ENCODE measurements at places on chromosomes 6 and 20. TPM values are rescaled to one million over a fixed set of nuclear protein-coding genes. Genes with fewer than 3 reads are reported as not detected.
A peak's percentile ranks its signal among the peaks of the same experiment; 100 is the strongest.

The TINAG gene
- total RNA-seq: 0.21 TPM

The C6orf58 gene
- not detected for total RNA-seq

The JAG1 gene
- total RNA-seq: 31.7 TPM

The ADGRF4 gene
- total RNA-seq: not detected

The SGK2 gene
- 0.35 TPM for total RNA-seq

The PNPLA1 gene
- total RNA-seq: not detected

The CMTR1 gene
- total RNA-seq: 38.0 TPM

The TMEM244 gene
- total RNA-seq: not detected

The MATN4 gene
- not detected for total RNA-seq

The SLC35D3 gene
- not detected for total RNA-seq

The SRMS gene
- not detected for total RNA-seq

The SLC52A3 gene
- total RNA-seq: not detected

The CRYBG1 gene
- 25.0 TPM for total RNA-seq

The PGC gene
- total RNA-seq: not detected

The PHACTR1 gene
- 23.2 TPM for total RNA-seq

The GLP1R gene
- not detected for total RNA-seq

The PTCHD4 gene
- total RNA-seq: 1.9 TPM

The MOG gene
- total RNA-seq: not detected

DNA sequence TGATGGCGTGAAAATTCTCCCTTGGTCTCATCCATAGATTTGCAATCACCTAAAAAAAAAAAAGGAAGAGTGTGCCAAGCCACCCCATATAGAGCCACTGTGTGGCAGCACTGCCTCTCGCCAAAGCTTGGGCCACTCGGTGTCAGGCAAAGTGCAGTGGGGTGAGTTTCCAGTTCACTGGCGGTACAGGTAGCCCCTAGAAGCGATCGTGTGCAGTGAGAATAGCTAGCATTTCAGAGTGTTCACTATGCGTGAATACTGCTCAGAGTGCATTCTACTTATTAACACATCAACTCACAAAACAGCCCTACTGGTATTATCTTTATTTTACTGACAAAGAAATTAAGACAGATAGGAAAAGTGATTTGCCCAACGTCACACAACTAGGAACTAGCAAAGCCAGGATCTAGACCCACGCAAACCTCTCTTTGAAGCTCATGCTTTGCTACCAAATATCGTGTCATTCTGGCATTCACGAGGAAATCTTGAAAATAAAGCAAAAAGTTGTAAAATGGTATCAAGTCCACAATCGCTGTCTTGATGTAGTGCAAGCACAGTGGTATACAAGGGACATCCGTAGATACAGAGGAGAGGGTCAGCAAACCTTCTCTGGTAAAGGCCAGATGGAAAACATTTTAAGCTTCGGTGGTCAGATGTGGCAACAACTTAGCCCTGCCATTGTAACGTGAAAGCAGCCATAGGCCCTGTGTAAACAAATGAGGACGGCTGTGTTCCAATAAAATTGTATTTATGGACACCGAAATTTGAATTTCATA, 10.4 kb upstream of the GCNT2 start:
- DNase-seq: peak; percentile 75

- DNase-seq: no peak
Measured at GRCh38 chr6:27829453-27830211, 82.6 kb downstream of the OR2B2 start.

DNA sequence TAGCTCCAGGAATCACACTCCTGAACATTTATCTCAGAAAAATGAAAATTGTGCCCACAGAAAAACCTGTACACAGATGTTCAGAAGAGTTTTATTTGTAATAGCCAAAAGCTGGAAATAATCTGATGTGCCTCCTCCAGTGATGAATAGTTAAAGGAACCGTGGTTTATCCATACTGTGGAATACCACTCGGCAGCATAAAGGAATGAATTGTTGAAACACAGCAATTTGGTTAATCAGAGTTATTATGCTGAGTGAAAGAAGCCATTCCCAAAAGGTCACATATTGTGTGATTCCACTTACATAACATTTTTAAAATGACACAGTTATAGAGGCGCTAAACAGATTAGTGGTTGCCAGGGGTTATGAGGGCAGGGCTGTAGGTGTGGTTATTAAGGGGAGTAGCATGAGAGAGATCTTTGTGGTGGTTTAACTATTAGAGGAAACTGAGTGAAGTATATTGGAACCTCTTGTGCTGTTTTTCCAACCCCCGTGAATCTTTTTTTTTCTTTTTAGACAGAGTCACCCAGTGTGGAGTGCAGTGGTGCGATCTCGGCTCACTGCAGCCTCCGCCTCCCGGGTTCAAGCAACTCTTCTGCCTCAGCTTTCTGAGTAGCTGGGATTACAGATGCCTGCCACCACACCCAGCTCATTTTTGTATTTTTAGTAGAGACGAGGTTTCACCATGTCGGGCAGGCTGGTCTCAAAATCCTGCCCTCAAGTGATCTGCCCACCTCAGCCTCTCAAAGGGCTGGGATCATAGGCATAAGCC, 26.2 kb downstream of the PSMF1 start:
- no peak for DNase-seq

DNA sequence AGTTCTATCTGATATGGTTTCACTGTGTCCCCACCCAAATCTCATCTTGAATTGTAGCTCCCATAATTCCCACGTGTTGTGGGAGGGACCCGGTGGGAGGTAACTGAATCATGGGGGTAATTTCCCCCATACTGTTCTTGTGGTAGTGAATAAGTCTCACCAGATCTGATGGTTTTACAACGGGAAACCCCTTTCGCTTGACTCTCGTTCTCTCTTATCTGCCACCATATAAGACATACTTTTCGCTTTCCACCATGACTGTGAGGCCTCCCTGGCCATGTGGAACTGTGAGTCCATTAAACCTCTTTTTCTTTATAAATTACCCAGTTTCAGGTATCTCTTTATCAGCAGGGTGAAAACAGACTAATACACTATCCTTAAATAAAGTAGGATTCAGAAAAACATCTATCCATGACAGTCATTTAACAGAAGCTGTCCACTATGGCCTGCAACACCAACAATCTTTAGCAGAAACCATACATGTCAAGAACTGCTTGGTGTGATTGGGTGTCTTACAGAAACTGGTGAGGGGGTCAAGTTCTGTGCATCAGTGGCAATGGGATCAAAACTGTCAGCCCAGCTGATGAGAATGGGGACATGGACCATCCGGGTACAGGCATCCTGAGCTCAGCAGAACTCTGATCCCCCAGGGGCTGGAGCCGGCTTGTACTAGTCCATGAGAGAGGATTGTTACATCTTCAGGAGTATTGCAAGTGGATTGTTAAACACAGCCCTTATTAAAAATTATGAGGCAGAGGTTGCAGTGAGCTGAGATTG, 59.2 kb downstream of the SCML4 start:
- no peak for DNase-seq

- DNase-seq: no peak
Measured at GRCh38 chr6:17494177-17494576, 100.8 kb downstream of the CAP2 start.

DNA sequence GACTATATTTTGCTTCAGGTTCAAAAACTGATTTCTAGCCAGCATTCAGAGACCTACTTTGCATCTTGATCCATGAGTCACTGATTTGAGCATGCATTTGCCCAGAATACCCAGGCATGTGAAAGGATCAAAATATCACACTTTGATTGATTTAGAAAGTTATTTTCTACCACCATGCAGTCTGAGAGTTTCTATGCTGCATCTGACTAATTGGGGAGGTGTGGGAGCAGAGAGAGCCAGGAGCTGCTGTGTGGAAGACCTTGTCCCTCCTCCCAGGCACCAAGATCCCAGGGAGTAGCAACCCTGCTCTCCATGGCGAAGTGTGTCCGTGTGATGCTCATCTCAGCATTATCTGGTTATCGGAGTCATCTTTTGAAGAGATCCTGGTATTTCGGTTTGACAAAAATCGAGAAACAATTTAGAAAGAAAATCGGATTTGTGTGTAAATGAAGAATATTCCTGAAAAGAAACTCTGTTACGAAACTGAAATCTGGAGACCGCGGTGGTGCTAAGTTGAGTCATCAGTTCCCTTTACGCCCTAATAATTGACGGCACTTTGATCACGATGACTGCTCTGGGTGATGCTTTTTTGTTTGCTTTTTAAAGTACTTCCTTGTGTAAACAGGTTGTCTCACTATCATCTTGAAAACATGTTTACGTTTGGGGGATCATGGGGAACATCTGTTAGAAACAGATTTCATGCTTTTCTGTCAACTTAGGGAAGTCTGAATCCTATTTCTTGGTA, 193.4 kb downstream of the BACH2 start:
- DNase-seq: no peak

GRCh38 chr6:163691049-163691448, 276.5 kb downstream of the QKI start:
- DNase-seq: no peak

GRCh38 chr6:158772851-158773371, 46.3 kb downstream of the EZR start:
- DNase-seq: no peak

GRCh38 chr6:25042984-25043725, 107.4 kb upstream of the RIPOR2 start:
- DNase-seq: no peak

DNA sequence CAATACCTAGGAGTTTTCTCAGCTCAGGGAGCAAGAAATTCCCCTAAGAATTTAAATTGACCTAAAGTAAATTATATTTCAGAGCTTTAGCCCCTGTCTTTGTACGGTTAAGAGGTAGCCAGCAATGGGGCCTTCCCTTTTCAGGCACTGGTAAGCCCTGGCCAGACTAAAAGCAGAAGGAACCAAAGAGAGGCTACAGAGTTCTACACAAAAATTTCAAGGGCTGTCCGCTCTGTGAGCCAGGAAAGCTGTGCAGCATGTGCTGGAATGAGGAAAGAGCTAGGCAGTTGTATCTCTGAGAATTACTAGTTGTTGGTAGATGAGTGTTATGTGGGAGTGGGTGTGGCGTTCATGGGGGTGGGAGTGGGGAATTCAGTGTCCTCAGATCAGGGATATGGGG, 96.3 kb upstream of the MAFB start:
- no peak for DNase-seq

- DNase-seq: peak; percentile 81
Measured at GRCh38 chr20:12925210-12925755, 83.5 kb upstream of the SPTLC3 start.

DNA sequence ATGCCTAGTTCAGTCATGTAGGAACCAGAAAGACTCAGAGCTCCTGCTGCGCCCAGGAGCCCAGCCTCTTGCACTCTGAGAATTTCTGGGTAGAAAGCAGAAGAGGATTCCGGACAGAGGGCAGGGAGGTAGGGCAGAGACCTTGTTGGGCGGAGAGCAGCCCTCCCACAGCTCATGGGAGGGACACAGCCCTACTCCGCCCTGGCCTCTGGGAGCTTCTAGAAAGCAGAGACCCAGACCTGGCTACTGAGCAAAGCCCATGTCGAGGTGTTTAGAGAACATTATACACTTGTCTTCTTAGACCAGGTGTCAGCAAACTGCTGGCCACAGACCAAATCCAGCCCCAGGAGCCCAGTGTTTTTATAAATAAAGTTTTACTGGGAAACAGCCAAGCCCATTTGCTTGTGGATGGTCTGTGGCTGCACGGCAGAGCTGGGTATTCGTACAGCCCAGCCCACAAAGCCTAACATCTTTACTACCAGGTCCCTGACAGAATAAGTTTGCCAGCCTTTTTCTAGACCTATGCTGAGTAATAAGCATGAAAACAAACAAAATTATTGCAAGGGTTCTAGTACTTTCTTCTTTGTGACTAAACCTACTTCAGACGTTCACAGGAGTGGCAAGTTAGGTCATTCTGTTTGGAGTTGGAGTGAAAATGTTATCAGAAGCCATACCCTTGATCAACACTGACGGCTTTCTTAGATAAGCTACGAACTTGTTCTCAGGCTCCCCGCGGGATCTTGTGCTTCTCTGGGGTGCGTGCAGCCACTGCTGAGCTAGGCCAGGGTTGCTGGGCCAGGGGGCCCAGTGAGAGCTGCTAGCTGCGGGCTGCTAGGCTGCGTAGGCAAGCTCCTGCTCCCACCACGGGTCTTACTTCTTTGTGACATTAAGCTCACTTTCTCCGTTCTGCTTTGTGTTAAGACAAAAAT, 235.1 kb upstream of the FOXQ1 start:
- DNase-seq: no peak

- DNase-seq: no peak
Measured at GRCh38 chr20:20363799-20364592, 3.9 kb upstream of the INSM1 start.

GRCh38 chr6:144317736-144318135, 32.6 kb downstream of the UTRN start:
- DNase-seq: peak; percentile 72

GRCh38 chr6:168826726-168827585, 386.0 kb downstream of the SMOC2 start:
- no peak for DNase-seq

- DNase-seq: no peak
Measured at GRCh38 chr20:37503256-37503927, 17.7 kb upstream of the NNAT start.
